Caco-2 (cell line): ENCODE measurements at places on chromosomes 16 and 17. TPM values are rescaled to one million over a fixed set of nuclear protein-coding genes. Genes with fewer than 3 reads are reported as not detected.
A peak's percentile ranks its signal among the peaks of the same experiment; 100 is the strongest.

- DNase-seq: no peak
Observed at GRCh38 chr17:54898576-54898975, 2.1 kb upstream of the TOM1L1 start.

GRCh38 chr16:90083139-90083538 lies 6.0 kb upstream of the PRDM7 start:
- DNase-seq: no peak

CNGB1 gene
- total RNA-seq: not detected in 2 replicates

- DNase-seq: no peak
Observed at GRCh38 chr17:13978478-13978877, 90.8 kb upstream of the COX10 start.

- peak; percentile 72 for DNase-seq
Observed at GRCh38 chr16:71883168-71883848, 674 bp downstream of the ZNF821 start.

DNA sequence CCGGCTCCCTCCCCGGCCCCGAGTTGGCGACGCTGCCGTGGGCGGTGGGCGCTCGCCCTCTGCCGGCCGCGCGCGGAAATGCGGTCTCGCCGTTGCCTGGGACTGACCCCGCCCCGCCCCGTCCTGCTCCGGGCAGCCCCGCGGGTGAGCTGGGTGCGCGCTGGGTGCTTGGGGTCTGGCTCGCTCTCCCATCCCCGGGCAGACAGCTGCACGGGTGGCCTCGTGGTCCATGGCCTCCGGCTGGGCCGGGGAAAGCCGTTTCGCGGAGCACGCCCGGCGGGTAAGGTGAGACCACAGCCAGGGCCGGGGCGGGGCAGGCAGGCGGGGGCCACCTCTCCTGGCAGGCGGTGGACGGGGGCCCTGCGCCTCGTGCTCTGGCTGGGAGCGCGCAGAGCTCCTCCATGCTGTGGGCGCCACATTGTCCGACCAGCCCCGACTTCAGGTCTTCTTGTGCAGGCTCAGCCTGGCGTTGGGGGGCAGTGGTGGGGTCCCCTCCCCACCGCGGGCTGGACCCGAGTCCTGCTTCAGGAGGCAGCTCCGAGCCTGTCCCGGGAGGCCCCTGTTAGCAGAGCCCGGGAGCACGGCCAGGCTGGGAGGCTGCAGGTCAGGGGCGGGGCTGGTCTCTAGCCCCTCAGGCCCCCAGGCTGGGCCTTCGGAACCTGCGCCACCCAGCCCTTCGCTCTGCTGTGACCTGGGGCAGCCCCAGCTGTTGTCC lies 7.0 kb upstream of the C1QTNF8 start:
- peak; percentile 87 for DNase-seq

CEP112 gene
- 2.8 and 4.7 TPM in 2 replicates for total RNA-seq

- no peak for DNase-seq
Observed at GRCh38 chr16:29784157-29784556, 6.1 kb downstream of the ZG16 start.

DNA sequence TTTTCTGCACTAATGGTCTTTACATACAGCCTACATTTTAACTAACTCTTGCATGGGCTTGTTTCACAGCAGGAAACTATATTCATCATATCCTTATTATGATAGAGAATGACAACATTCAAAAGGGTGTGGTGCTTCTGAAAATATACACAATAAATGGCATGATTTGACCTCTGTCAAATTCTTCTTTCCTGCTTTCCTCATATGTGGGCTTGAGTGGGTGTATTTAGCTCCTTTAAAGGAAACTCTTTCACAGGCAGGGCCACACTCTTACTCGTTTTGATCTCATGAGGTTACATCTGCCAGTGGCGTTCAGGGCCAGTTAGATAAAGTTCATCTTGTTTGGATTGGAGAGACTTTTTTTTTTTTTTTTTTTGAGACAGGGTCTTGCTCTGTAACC lies 6.1 kb downstream of the SLC35G3 start:
- no peak for DNase-seq

DNA sequence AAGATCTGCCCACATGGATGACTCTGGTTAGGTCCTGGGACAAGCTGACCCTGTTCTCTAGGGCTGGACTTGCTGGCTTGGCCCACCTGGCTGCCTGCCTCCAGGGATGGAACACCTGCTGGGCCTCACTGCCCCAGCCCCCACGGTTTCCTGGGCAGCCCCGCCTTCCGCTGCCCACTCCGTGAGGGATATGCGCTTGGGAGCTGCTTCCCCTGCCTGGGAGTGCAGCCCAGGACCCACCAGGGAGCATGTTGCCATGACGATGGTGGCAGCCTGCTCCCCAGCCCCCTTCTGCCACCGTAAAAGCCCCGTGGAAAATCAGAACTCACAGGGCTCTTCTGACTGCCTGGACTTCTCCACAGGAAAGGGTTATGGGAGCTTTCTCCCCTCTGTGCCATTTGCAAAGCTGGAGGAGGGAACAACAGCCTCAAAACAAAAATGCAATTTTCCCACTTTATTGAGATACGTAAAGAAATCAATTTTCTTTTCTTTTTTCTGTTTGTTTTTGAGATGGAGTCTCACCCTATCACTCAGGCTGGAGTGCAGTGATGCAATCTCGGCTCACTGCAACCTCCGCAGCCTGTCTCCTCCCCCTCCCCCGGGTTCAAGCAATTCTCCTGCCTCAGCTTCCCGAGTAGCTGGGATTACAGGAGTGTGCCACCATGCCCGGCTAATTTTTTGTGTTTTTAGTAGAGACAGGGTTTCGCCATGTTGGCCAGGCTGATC lies 18.0 kb upstream of the GAS7 start:
- no peak for DNase-seq

GRCh38 chr17:57732062-57732461 lies 13.0 kb downstream of the CCDC182 start:
- DNase-seq: no peak
